ENCODE measurements at places on chromosomes 16 and 17.

DNA sequence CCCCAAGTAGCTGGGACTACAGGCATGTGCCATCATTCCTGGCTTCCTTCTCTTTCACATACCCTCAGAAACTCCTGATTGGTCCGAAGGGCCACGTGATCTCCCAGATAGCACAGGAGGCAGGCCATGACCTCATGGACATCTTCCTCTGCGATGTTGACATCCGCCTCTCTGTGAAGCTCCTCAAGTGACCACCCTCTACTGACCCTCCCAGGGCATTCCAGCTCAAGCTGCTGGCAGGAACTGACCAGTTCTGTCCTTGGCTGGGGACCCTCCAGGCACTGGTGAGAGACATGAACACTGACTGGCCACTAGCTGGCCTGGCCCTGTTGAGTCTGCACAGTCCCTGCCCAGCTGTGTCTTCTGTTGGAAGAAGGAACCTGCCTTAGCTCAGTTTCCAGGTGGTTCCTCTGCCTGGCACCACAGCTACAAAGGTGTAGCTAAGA, 5.6 kb downstream of the ERAL1 start:
- no peak for DNase-seq

DNA sequence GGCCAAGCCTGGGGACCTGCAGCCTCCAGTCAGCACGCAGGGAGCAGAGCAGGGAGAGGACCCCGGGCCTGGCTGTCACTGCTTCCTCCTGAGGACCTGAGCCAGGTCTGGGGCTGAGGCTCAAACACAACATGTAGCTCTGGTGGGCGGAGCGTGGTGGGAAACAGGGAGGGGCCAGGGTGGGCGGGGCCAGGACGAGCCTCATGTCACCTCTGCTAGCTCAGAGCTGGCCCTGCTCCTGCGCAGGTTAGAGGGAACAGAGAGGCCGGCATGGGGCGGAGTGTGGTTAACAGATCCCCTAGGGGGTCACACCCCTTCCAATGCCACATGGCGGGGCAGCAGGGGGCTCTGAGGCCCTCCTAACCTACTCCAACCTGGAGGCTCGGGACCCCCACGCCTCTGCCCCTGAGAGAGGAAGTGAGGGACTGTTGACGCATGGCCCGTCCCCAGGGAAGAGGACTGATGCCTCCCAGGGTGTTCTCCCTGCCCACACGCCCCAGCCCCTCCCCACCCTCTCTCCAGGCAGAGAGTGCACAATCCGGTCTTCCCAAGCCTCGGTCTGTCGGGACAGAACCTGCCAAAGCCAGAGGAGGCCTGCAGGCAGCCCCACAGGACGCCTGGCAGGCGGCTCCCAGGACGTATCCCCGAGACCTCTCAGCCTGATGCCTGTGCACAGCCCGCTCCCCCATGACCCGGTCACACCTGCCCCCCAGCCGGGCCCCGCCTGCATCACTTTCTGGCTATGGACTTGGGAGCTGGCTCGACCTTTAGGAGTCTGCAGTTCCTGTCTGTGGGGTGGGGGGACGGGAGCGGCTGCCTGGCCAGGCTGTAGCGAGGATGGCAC, 15.2 kb downstream of the PIEZO1 start:
- no peak for DNase-seq

GRCh38 chr17:15245054-15245453, 20.1 kb downstream of the PMP22 start:
- DNase-seq, result no peak

GRCh38 chr17:45863857-45864654, 19.4 kb downstream of the SPPL2C start:
- no peak for DNase-seq

- no peak for DNase-seq
These were observed at the start of gene SLC13A5 for GRCh38 chr17:6713130-6713917. SLC13A5 (minus strand) TSS chr17:6713369; CDS start chr17:6713333, 36 bp downstream.

GRCh38 chr16:84611041-84611440, 6.8 kb downstream of the COTL1 start:
- DNase-seq, result no peak

DNA sequence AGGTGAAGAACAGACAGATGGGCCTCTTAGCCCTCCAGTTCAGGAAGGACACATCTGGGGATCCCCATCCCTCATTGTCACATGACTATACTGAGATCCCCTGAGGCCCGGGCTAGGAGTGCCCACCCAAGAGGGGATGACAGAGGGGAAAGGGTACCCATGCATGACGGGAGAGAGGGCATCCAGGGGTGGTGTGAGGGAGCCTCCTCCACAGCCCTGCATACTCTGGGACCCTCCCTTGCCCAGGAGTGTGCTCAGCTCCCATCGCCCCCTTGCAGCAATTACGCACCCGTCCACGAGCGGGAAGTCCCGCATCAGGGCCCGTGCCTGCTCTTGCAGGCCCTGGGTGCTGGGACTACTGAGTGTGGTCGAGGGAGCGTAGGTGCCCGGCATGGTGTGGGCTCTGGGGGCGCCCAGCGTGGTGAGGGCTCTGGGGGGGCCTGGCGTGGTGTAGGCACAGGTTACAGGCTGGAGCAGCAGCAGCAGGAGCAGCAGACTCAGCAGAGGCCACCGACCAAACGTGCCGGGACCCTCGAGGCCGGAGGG, 6.5 kb downstream of the DPEP2 start:
- no peak for DNase-seq

- no peak for DNase-seq
These were observed 478.8 kb downstream of the NPIPA7 start for GRCh38 chr16:16857603-16858283.

DNA sequence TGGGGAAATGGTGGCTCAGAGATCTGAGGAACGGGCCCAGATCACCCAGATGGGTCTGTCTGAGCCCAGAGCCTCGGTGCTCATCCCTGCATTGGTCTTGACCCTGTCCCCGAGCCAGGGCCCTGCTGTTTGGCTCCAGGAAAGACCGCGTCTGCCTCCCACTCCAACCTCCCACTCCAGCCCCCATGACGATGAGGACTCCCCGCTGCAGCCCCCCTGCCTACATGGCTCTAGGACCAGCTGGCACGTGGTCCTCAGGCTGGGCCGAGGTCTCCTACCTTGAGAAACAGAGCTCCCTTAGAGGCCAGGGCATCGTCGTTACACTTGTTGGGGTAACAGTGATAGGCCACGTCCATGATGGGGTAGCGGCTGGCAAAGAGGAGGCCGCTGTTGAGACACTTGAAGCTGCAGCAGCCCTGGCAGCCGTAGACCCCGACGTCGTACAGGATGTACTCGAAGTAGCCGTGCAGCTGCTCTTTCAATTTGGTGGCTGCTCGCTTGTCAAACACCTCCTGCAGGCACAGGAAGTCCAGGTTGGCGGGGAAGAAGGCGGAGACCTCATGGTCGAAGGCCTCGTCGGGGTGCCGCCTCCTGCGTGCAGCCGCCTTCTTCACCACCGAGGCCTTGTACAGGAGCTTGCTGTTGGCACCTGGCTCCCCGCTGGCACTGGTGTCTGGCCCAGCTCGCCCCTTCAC, 59.9 kb downstream of the PRMT7 start:
- no peak for DNase-seq

DNA sequence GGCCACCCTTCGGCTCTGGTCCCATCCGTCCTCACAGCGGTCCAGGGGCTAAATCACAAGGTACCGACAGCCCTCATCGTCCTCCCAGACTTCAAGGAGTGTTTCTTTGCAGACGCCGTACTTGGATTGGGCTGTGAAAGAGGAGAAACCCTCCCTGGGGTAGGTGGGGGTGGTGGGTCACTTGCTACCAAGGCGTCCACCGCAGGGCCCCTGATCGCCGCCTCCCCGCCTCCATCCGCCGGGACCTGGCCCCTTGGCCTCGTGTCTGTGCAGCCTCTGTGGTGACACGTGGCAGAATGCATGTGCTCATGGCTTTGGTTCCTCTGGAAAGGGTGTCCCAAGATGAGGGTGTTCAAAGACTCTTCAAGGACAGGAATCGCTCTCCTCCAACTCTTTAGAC, 151.4 kb downstream of the BANP start:
- no peak for DNase-seq

DNA sequence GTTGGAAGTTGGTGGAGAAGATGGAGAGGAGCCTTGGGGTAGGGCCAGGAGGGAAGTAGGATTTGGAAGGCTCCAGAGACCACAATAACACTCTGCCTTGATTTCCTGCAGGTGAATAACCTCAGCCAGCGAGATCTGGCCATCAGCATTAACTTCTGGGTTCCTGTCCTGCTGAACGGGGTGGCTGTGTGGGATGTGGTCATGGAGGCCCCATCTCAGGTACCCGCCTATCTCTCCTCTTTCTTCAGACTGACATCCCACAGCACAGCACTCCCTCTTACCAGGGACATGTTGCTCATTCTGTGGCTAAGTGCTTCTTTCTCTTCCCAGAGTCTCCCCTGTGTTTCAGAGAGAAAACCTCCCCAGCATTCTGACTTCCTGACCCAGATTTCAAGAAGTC, 4.9 kb downstream of the COX6A2 start:
- no peak for DNase-seq

Measured in GM04503 (cell line).